Right atrium auricular region (tissue), 2 donors: ENCODE measurements at places on chromosomes 3 and 15. TPM values are rescaled to one million over a fixed set of nuclear protein-coding genes. Genes with fewer than 3 reads are reported as not detected.

DNA sequence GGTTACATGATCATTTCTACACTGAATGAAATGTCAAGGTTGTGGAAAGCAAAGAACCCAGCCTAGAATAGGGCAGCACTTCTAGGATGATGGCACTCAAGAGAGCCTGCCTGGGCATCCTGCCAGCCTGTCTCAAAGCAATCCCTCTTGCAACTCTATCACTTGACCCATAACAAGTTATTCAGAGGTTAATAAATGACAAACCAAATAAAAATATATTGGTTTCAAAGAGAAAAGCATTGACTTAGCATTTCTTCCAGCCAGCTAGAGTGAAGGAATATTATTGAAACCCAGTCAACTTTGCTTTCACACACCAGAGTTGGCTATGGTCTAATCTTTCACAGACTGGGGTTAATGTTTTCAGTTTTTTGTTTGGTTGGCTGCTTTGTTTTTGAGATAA is 214.6 kb upstream of the UBE2E2 start:
- no peaks in the 10 kb centered on the region for H3K4me1 ChIP-seq
- no peak for DNase-seq
- no peaks in the 10 kb centered on the region for H3K27me3 ChIP-seq

- no peaks in the 10 kb centered on the region for H3K4me1 ChIP-seq
- no peak overlapping the region for H3K4me3 ChIP-seq
- peak overlapping the region; percentile 37 for H3K27ac ChIP-seq
- H3K27me3 ChIP-seq, result no peaks in the 10 kb centered on the region
Measured at GRCh38 chr3:14289590-14290461, 111.2 kb downstream of the LSM3 start.

DNA sequence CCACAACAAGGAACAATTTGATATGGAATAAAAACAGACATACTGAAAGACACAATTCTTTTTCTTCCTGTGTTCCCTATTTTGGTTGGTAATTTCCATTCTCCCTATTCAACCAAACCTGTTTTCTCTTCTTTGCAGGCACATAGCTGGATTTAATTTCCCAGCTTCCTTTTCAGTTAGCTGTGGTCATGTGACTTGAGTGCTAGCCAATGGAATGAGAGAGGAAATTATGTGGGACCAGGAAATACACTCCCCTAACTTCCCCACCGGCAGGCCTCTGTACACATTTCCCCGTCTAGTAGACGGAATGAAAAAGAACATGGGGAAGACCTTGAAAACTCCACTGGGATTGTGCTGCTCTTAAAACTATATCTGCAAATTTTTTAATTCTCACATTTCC is 351.6 kb downstream of the TBC1D5 start:
- no peak overlapping the region for H3K4me3 ChIP-seq
- no peak for DNase-seq
- no peaks in the 10 kb centered on the region for H3K36me3 ChIP-seq
- no peaks in the 10 kb centered on the region for H3K4me1 ChIP-seq
- H3K27ac ChIP-seq, result no peak overlapping the region
- no peaks in the 10 kb centered on the region for H3K27me3 ChIP-seq

GRCh38 chr3:179590669-179591068 is 13.8 kb downstream of the MRPL47 start:
- no peaks in the 10 kb centered on the region for H3K27me3 ChIP-seq
- H3K36me3 ChIP-seq, result peaks cover 82% of the 10 kb centered on the region
- H3K4me3 ChIP-seq, result no peak overlapping the region

MORC1 gene
- total RNA-seq, result not detected

CAPN3 gene
- 5.3 TPM for total RNA-seq

WDR93 gene
- 0.20 TPM for total RNA-seq

IMPG2 gene
- total RNA-seq, result 0.15 TPM
